Activated CD4-positive, alpha-beta memory T cell treated with anti-CD3 and anti-CD28 coated beads, Interleukin-2, amount 10 ng/mL, durations not matched to agents 7 days and 5 days (primary cell): ENCODE measurements at places on chromosomes 5 and 9.

DNA sequence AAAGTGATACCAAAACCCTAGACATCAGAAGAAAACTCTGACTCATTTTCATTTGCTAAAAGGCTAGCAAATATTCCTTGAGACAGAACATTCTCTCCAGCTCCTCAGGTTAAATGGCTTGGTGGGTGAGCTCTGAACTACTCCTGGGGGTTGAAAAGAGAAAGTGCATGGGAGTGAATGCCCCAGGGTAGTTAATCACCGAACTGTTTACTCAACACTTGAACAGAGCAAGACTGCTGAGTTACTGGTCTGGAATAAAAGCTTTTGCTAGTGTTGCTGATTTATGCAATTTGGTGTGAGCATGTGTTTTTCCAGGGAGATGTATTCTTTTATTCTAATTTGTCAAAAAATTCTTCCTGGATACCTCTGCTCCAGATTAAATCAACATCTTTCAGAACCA, 88.3 kb upstream of the PRDM9 start:
- DNase-seq: no peak

- no peak for DNase-seq
These were observed 56.1 kb downstream of the MED10 start for GRCh38 chr5:6322163-6322713.

DNA sequence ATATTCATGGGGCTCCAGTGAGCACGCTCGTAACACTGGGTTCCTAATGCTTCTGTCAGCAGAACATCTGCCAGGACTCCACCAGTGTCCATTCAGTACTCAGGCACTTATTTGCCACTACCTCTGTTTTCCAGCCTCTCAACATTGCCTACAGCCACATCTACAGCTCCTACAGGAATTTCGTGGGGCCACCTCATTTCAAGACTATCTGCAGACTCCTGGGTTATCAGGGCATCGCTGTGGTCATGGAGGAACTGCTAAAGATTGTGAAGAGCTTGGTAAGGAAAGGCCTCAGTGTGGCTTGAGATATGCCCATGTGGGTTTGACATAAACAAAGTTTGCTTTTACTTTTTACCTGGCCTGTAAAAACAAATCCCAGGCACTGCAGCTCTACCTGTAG, 92.9 kb downstream of the CYFIP2 start:
- DNase-seq: no peak

DNA sequence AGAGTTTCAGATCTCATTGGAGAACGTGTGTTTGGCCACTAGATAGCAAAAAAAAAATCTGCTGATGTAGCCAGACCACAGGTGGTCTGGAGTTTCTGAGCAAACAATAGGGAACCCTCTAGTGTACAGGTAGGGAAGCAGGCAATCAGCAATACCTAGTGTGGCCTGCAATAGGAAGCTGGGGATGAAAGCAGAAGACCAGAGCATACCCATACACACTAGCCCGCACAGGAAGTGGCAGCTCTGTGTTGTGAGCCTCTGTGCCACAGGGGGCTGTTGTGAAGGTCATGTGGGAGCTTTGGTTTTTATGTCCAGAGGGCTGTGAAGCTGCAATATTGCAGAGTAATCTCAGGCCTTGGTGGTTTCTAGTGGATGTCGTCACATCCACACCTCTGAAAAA, 81.2 kb downstream of the MTAP start:
- DNase-seq: no peak
